Memory B cell (primary cell): ENCODE measurements at places on chromosomes 16 and 17.

DNA sequence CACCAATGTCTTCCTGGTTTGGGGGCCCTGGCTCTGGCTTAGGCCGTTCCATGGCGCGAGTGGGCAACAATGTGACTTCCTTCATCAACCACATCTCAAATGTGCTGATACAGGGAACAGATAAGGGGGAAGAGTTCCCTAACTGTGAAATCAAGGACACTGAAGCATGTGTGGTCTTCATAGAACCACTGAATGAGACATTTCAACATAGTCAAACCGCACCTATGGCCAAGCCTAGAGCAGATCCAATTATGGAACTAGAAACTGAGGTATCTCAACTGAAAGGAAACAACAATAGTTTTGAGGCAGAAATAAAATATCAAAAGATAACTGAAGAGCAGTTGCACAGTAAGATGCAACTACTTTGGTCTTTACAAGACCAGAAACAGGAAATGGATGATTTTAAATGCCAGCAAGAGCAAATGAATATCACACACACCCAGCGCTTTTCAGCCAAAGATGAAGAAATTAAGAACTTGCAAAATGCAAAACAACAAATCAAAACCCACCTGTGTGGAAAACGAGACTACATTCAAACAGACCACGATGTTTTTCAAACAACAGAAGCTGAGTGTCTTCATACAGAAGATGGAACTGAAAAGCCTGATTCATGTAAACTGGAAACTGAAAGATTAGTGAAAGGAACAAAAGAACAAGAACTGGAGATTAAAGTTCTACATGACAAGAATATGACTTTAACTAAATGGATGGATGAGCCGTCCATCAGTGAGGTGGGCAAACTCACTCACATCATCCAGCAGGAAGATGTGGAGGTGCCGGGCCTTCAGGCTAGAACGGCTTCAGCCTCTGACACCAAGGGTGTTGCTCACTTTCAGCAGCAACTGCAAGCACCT lies 18.1 kb upstream of the LCMT1 start:
- no peak for DNase-seq

DNA sequence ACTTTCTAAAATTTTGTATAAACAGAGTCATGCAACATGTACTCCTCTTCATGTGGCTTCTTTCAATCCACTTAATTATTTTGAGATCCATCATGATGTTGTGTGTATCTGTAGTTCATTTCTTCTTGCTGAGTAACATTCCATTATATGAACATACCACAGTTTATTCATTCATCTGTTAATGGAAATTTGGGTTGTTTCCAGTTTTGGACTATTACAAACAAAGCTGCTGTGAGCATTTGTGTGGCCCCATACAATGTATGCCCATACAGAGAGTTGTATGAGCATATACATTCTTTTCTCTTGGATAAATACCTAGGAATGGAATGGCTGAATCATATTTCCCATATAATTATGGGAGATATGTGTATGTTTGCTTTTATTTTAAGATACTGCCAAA lies 85.6 kb downstream of the CLEC16A start:
- no peak for DNase-seq

- DNase-seq, result no peak
Observed at GRCh38 chr16:27424772-27425498, 23.0 kb downstream of the IL21R start.

DNA sequence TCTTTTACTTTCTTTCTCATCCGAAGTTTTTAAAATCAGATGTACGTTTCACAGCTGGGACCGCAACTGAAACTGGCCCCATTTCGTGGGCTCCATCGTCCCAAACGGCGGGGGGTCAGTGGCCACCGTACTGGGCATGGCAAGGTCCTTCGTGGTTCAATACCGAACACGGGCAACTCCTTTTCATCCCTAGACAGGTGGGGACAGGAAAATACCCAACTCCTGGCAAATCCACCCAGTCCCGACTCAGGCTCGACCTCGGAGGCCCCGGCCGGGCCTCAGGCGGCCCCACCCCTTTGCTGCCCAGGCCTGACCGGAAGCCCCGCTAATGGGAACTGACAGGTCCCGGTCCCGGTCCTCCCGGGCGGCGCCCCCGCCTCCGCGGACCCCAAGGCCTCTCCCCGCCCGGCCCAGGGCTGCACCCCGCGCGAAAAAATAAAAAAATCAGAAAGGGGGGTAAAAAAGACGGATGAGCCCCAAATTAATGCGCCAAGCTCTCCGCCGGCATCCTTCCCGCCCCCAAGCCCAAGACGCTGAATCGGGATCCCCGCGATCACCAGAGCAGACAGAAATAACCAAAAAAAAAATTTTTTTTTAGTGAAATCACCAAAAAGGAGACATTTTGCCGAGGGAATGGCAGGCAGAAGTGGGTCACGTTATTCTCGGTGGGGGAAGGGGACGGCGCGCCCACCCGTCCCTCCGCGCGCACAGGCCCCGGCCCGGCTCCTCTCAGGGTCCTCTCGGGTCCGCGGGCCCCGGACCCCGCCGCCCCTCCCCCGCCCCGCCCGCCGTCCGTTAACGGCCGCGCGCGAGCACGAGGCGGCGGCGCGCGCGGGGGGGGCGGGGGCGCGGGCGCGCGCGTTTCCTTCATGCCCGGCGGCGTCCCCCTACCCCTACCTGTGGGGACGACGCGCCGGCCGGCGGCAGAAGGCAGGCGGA lies 562 bp downstream of the ZC3H7A start:
- DNase-seq, result no peak

- peak; percentile 3 for DNase-seq
Observed at GRCh38 chr16:85029408-85029784, 1.8 kb downstream of the KIAA0513 start.

DNA sequence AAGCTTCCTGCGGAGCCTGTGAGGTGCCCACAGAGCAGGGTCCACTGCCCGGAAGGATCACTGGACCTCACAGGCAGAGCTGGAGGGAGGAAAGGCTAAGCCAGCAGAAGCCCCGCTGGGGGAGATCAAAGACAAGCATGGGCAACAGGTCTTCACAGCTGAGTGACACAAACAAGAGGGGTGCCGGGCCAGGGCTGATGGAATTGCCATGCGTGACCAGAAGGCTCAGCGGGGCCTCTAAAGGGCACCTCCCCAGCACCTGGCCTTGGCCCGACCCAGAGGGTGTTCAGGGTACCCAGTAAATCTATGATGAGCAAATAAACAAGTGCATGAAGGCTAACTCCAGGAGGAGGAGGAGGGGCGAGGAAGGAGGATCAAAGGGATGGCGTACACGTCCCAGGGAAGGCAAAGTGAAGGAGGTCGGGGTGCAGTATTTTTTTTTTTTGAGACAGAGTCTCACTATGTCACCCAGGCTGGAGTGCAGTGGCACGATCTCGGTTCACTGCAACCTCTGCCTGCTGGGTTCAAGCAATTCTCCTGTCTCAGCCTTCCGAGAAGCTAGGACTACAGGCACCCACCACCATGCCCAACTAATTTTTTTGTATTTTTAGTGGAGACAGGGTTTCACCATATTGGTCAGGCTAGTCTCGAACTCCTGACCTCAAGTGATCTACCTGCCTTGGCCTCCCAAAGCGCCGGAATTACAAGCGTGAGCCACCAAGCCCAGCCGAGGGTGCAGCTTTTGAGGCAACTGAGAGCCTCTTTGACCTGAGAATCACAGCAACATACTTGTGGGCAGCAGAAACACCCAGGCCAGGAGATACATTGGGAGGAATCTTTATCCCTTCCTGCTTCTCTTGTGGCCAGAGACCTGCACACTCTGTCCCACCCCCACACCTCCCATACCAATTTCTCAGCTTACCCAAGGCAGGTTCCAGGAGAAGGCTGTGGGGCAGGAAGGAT lies 16.1 kb upstream of the EXOC7 start:
- DNase-seq, result no peak

- no peak for DNase-seq
Observed at GRCh38 chr16:71360378-71360777, 1.9 kb downstream of the CALB2 start.

DNA sequence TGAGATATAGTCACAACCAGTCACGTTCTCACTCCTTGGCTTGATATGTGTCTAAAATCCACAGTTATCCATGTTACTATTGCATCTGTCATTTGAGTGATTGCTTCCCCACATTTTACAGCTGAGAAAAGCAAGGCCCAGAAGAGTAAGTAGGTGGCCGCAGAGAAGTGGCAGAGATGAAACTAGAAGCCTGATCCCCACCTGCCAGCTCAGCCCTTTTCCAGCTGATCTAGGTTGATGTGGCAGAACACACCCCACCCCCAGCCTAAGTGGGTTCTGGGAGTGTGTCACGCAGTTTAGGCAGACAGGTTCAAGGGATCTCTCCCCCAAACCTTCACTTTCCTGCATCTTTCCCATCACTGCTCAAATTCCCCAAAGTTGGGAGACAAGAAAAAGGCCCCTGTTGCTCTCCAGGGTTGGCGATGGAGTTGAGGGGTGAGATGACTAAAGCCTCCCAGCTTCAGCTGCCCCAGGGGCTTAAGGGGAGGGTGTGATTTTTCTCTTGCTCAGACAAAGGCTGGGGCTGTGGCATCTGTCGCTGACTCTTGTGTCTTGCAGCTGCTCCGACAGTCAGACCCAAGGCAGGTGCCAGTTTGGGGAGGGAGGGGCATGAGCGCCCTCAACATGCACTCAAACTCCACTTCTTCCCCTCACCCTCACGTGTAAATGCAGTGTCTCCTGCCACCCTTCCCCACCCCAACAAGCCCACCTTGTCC lies 48.9 kb upstream of the LHX1 start:
- no peak for DNase-seq

DNA sequence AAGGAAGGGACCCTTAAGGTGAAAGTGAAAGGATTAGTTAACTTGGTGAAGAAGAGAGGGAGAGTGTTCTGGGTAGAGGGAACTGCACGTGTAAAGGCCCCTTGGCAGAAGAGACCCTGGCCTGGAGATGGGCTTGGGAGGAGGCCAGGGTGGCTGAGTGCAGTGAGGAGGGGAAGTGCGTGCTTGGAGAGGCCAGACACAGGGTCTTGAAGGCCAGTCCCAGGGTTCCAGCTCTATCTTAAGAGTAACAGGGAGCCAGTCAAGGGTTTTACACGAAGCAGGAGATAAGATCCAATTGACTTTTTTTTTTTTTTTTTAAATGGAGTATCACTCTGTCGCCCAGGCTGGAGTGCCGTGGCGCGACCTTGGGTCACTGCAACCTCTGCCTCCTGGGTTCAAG lies 15.2 kb upstream of the DOK4 start:
- DNase-seq, result no peak

DNA sequence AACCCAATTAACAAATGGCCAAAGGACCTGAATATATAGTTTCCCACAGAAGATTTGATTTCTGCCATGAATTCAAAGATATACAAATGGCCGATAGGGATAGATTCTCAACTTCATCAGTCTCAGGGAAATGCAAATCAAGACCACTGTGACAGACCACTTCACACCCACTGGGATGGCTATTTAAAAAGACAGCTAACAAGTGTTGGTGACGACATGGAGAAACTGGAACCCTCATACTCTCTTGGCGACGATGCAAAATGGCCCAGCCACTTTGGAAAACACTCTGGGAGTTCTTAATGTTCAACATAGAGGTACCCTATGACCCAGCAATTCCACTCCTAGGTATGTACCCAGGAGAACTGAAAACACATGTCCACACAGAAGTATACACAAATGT lies 17.4 kb upstream of the KREMEN2 start:
- DNase-seq, result no peak

GRCh38 chr16:14203166-14203565 lies 132.0 kb downstream of the MRTFB start:
- DNase-seq, result no peak

DNA sequence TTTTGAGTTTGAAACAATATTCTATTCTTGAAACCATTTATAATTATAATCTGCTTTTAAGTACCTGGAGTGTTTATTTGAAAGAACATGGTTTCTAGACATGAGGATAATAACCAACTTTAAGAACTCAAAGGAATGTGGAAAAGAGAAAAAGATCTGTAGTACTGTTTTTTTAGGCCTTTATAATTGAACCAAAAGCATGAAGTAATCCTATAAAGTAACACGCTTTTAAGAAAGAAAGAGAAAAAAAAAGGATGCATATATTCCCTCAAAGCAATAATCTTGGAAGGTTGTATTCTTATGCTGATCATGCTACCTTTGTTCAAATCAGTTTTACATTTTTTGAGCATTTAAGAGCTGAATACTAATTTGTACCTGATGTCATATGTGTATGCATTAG lies 54.0 kb upstream of the RHBDL3 start:
- DNase-seq, result no peak

GRCh38 chr17:66353937-66354401 lies 51.6 kb downstream of the PRKCA start:
- no peak for DNase-seq

GRCh38 chr17:51322390-51323029 lies 62.2 kb downstream of the UTP18 start:
- DNase-seq, result no peak

- DNase-seq, result no peak
Observed at GRCh38 chr17:50909765-50910605, 43.8 kb upstream of the TOB1 start.

GRCh38 chr16:31099860-31100638 lies 5.5 kb upstream of the VKORC1 start:
- no peak for DNase-seq

GRCh38 chr16:85988306-85988705 lies 89.3 kb downstream of the IRF8 start:
- no peak for DNase-seq

DNA sequence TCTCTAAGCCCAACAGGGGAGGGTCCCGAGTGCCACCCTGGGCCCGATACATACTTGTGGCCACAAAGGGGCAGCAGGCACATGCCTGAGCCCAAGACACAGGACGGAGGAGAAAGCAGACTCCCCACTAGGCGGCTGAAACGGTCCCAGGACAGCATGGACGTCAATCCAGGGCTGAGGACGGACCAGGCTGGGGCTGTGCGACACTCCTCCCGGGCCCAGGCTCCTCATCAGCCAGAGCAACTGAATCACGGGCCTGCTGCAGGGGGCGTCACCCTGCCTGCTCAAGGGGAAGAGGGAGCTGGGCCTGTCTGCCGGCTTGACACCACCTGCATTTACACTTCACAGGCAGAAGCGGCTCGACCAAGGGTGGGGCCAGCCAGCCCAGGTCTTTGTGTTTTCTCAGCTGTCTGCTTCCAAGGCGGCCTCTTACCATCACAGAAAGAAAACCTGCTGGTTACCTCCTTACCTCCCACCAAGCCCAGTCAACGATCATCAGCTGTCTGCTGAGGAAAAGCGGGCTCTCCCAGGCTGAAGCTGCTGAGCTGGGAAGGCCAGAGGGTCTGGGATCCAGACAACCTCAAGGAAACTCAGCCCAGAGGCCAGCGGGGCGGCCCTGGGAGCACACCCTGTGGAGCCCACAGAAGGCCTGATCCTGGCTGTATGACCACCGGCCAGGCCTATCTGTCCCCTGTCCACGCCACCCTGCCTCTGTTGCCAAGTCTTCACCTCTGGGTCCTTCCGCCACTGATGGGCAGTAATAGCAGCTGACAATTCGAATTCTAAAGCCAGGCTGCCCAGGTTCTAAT lies 26.4 kb downstream of the KIFC3 start:
- no peak for DNase-seq
